ENCODE measurements at places on chromosomes 11 and 22. TPM values are rescaled to one million over a fixed set of nuclear protein-coding genes. Genes with fewer than 3 reads are reported as not detected.

The SLC17A6 gene
- not detected for total RNA-seq

The MUC6 gene
- total RNA-seq: not detected

The TRIM49 gene
- total RNA-seq: not detected

The ANO3 gene
- 0.56 TPM for total RNA-seq

The APOBEC3A gene
- total RNA-seq: 6.8 TPM

Data from omental fat pad (tissue), 4 donors.